ENCODE measurements at places on chromosomes 1 and 21. TPM values are rescaled to one million over a fixed set of nuclear protein-coding genes. Genes with fewer than 3 reads are reported as not detected.

DNA sequence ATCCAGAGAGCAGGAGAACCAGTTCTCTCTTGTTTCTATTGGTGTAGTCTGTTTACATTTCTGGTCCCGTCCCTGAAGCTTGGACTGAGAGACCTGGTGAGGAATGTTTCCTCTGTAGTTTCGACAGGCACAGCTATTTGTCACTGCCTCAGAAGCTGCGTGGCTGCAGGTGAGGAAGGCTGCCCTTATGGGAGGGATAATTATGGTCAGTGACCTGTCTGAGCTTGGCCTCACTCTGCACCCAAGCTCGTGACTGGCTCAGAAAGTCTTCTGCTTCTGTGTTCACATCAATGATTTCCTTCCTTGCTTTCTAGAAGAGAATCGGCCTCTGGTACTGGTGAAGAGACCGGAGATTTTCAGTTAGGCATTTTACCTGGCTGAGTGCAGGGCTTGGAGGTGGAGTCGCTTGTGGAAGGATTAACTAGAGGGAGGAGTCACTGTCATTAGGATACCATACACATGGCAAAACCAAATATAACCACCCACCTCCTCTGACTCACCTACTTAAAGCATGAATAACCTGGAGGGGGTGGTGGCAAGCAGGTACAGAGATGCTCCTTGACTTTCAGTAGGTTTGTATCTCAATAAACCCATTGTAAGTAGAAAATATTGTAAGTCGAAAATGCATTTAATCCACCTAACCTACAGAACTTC lies 19.9 kb upstream of the WDR26 start:
- DNase-seq: no peak

GRCh38 chr1:214808845-214809460 lies 206.0 kb downstream of the CENPF start:
- peak; percentile 46 for DNase-seq

DNA sequence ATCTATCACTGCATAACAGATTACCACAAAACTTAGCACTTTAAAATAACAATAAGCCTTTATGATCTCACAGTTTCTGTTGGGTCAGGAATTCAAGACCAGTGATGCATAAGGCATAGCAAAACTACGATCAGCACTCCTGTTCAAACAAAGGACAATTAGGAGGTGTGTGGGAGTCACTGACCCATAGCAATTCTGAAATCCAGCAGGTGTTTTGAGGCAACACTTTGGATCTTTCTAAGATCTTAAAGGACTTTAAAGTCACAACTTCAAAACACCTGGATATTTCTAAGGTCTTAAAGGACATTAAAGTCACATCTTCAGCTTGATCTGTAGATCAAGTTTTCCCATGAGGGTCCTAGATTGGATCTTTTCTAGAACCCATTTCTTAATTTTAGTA lies 35.3 kb downstream of the AKT3 start:
- DNase-seq: no peak

GRCh38 chr1:82598812-82599211 lies 798.1 kb downstream of the ADGRL2 start:
- DNase-seq: no peak

DNA sequence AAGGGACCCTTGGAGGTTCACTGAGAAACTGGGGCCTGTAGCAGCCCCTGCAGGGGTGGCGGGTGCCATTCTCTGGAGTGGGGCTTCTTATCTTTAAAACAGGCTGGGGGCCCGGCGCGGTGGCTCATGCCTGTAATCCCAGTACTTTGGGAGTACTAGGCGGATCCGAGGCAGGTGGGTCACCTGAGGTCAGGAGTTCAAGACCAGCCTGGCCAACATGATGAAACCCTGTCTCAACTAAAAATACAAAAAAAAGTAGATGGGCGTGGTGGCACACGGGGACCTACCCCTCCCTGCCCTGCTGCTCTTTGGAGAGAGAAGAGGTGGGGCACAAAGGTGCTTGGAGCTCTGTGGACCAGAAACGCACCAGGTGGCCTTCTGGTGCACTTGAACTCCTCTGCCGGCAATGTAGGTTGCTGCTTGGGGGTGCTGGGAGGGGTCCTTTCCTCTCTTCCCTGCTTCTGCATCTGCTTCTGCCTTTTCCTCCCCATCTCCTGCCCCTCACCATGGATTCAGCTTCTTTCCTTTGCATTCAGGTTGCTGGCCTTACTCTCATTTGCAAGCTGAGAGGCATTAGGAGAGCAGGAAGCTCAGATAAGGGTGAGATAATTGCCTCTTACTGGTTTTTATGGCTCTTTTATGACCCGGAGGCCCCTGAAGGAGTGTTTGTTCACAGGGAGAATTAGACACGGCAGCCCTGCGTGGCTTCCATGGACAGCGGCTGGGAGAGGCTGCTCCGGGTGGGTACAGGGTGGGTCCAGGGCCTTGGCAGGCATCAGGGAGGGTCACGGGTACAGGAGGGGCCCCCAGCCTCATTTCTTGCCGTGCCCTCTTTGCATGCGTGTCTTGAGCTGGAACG lies 57.4 kb downstream of the ARHGEF10L start:
- DNase-seq: no peak

DNA sequence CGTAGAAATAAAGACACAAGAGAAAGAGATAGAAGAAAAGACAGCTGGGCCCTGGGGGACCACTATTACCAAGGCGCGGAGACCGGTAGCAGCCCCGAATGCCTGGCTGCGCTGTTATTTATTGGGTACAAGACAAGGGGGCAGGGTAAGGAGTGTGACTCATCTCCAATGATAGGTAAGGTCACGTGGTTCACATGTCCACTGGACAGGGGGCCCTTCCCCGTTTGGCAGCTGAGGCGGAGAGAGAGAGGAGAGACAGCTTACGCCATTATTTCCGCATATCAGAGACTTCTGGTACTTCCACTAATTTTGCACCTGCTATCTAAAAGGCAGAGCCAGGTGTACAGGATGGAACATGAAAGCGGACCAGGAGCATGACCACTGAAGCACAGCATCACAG lies 4.1 kb upstream of the TPRG1L start:
- no peak for DNase-seq

GRCh38 chr1:66452982-66453381 lies 81.0 kb upstream of the SGIP1 start:
- DNase-seq: no peak

DNA sequence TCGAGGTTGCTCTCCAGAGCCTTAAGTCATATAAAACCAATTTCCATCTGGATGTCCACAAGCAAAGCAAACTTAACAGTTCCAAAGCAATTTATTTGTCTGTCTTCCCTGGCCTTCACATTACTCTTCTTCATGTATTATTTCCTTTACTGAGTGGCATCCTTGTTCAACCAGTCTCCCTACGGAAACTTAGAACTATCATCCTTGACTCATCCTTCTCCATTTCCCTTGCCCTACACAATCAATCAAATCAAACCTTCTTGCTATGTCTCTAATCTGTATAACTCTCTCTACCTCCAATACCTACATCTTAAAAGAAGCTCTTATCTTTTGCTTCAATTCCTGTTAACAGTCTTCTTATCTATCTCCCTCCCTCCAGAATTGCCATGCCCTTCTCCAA lies 25.4 kb downstream of the EGLN1 start:
- no peak for DNase-seq

- peak; percentile 79 for DNase-seq
Measured at GRCh38 chr1:147641695-147642592, 28.4 kb downstream of the ACP6 start.

GRCh38 chr1:155127105-155127966 lies at the start of gene EFNA1:
TSS of gene EFNA1 (plus strand) at chr1:155127876. CDS start at chr1:155127978, 102 bp downstream.
- DNase-seq: peak; percentile 91

DNA sequence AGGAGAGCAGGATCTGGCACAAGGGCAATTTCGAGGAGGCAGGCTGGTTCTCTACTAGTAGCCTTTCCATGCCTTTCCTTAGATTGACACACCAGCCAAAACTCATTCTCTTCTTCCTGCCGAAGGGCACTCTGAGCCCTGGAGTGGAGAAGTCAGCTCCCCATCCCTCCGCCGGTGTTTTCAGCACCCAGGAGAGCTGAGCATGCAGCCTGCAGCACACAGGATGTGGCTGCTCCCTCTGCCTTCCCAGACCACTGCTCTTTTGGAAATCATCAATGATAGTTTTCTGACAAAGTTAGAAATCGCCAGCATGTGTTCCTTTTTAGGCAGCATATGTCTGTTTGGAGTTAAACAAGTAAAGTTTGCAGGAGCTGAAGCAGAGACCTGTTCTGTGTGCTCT lies 11.7 kb downstream of the RNU5D-1 start:
- no peak for DNase-seq

GRCh38 chr1:165452336-165453130 lies 7.6 kb upstream of the RXRG start:
- DNase-seq: no peak

DNA sequence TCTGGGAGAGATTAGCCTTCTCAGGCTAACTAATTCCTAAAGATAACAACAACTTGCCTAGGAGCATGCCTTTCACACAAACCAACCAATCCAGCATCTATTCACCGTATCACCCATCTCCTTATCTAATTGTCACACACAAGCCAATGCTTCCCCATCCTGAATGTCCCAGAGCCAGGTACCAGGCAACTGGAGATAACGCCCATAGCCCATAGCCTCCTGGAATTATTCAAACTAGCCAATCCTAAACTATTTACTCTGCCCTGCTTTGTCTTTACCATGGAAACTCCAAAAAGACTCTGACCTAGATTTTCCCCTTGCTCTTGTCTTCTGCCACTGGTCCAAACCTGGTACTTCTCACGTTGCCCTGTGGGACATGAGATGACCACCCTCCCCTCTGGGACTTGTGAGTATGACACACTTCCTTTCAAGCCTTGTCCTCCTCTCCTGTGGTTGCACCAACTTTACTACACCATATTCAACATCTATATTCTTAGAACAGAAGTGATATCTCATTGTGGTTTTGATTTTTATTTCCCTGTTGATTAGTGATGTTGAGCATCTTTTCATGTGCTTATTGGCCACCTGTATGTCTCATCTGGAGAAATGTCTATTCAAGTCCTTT lies 8.8 kb upstream of the ATG4C start:
- no peak for DNase-seq

A3GALT2 gene
- total RNA-seq: not detected

TRIM67 gene
- total RNA-seq: not detected

OR10K2 gene
- total RNA-seq: not detected

DDI2 gene
- 18.9 TPM for total RNA-seq

OR2T8 gene
- not detected for total RNA-seq

RXFP4 gene
- total RNA-seq: 0.19 TPM

GPR37L1 gene
- under 0.01 TPM for total RNA-seq

Measured in dermis blood vessel endothelial cell (primary cell).